ENCODE measurements at places on chromosomes 4 and X.

GRCh38 chr4:6566391-6567190 is 8.4 kb upstream of the MAN2B2 start:
- no peak for DNase-seq

DNA sequence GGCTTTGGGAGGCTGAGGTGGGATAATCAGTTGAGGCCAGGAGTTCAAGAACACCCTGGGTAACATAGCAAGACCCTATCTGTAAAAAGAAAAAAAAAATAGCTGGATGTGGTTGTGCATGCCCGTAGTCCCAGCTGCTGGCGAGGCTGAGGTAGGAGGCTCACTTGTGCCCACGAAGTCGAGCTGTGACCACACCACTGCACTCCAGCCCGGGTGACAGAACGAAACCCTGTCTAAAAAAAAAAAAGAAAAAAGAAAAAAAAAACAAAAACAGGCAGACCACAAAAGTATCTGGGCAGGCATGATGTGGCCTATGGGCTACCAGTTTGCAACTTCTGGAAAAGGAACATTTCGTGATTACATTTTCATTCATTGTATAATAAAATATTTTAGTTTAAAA is 38.1 kb upstream of the RASGEF1B start:
- DNase-seq: no peak

DNA sequence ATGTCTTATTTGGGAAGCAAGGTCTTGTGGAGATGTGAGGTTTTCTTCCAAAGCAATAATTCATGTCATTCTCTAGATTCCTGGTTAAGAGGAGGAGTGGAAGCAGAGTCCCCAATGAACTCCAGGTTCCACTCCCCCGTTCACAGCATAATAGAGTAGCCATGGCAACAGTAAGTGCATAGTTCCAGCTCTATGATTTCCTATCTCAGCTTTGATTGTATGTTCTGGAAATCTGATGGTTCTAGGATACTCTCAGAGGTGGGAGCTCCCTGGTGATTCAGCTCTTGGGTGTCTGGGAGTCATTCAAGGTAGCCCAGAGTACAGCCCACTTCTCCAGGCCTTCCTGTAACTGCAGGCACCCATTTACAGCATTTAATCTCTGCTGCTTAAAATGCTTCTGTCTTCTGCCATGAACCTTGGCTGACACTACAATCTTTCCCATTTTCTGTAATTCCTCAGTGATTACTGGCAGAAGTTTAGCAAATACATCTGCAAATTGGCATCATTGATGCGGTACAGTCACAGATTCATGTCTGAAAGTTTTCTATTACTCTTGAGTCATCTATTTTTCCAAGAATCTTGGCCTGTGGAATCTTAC is 242.0 kb downstream of the MAPK10 start:
- DNase-seq: no peak

DNA sequence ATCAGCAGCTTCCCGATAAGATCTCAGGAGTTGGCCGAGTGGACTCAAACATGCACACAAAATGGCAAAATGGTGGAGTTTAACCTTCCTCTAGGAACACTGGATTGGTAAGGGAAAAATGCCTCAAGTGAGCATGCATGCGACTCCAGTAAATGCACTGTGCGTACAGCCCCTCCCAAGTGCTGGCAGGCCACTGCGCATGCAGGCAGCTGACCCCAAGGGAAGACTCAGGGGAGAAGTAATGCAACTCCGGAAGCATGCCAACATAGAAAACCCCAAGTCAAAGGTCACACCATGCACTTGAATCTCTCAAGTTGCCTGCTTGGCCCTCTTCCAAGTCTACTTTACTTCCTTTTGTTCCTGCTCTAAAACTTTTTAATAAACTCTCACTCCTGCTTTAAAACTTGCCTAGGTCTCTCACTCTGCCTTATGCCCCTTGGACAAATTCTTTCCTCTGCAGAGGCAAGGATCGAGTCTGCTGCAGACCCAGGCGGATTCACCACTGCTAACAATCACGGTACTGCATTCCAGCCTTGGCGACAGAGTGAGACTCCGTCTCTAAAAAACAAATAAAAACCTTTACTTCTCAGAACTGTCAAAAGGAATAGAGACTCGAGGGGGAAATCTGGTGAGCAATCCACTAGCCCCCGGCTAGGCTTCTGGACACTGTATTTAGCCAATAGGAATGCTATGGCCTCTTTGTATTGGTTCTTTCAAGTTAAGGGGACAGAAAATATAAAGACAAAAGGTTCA is 33.5 kb downstream of the NYX start:
- no peak for DNase-seq

GRCh38 chr4:139743027-139743426 is 77.4 kb downstream of the MGST2 start:
- no peak for DNase-seq

DNA sequence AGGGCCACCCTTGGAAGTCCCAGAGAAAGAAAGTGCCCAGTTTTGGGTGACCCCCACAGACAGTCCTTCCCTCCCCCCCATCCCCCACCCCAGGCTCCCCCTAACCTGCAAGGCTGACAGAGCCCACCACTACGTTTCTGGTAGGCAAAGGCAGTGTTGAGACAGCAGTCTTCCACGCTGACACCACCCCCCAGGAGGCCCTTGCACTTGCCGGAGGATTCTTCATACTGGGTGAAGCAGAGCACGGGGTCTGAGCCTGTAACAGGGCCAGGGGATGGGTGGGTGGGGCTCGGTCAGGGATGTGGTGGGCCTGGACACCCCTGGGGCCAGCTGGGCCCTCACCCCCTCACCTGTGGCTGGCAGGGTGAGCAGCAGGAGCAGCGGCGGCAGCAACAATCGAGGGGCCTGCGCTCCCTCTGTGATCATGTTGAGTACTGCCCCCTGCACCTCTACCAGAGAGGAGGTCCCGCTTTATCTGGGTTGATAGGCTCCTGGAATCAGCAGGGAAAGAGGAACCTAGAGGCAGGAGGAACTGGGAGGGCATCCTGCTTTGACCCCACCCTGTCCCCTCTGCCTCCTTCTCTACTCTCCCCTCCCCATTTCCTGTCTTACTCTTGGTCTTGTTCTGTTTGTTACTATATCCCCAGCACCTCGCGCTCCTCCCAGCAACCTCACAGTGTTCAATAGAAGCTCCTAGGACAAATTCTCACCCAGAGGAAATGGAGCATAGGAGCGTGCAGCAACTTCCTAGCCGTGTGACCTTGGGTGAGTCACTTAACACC is at the start of gene CFP:
TSS of gene CFP (minus strand) at position 512 of the 782 bp plus-strand sequence. CDS start at position 426, 86 bp downstream.
- peak; percentile 48 for DNase-seq

- no peak for DNase-seq
These were observed 53.6 kb downstream of the ANAPC4 start for GRCh38 chr4:25430630-25431029.

DNA sequence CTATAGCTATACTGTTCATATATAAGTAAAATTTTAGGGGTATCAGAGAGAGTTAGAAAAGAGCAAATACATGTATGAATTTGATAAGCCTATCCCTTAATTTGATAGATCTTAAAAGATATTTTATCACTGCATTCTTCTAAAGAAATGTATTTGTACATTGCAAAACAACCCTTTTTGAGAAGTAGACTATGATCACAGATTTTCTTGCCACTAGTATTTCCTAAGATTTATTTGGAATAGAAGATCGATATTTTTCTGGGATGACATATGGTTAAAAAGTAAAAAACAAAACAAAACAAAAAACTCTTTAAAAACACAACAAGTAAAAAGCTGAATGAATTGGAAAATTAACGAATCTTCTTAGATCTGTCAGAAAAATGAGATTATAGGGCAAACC is 27.4 kb downstream of the TET2 start:
- DNase-seq: no peak

DNA sequence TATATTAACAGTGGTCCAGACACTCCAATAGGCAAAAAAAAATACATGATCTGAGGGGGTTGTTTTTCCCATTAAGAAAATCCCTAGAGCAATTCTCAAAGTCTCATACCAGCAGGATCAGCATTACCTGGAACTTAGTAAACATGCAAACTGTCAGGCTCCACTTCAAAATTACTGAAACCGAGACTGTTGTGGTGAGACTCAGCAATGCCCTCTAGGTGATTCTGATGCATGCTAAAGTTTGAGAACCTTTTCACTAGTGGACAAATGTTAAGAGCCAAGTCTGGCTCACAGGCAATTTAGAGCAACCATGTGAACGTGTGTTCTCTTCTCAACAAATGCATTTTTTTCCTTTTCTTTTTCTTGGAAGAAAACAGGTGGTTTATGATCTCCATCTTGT is 30.2 kb downstream of the NEK1 start:
- DNase-seq: no peak

- DNase-seq: no peak
These were observed 159.6 kb downstream of the SOWAHB start for GRCh38 chr4:76738086-76738931.

DNA sequence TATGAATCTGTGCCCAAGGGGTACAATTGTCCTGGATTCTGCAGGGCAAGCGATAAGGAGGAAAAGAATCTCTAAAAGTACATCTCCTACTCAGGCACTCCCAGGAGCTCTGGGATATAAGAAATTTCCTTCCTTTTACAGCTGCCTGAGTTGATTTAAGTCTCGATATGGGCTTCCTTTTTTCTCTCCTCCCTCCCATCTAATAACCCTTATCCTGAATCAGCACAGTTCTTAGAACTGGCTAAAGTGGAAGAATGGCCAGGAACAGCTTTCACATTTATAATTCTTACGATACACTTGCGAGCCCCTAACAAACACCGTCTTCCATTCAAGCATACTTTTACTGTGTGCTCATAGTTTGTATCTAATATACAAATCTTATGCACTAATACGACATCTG is 21.2 kb downstream of the LRP2BP start:
- no peak for DNase-seq

- no peak for DNase-seq
These were observed 19.9 kb downstream of the TSC22D3 start for GRCh38 chrX:107755721-107756120.

DNA sequence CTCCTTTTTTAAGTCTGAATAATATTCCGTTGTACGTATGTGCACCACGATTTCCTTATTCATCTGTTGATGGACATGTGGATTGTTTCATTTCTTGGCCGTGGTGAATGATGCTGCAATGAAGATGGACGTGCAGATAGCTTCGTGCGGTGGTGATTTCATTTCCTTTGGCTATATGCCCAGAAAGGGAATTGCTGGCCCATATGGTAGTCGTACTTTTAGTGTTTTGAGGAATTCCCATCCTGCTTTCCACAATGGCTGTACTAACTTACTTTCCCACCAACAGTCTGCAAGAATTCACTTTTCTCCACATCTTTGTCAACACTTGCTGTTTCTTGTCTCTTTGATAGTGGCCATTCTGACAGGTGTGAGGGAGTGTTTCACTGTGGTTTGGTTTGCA is 12.8 kb downstream of the ZFP42 start:
- no peak for DNase-seq

All from CD4-positive, alpha-beta T cell treated with Interleukin-17A for 4 hours (primary cell).